ENCODE measurements at places on chromosomes 13 and 19.

DNA sequence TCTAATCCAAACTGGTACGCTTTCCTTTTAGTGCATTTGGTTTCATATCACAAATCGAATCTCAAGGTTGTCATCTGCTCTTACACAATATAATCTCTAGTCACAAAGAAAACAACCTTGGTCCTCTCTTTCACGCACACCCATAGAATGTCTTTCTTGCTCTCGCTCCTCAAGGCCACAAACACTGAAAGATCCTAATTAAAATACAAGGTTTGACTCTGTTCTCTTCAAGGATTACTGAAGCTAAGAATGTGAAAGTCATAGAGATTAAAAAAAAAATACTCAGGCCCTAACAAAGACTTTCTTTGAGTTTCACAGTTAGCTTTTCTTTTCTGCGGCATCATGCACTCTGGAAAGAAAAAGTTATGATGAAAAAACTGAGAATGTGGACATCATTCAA, 891.5 kb downstream of the EFNB2 start:
- no peak for DNase-seq

DNA sequence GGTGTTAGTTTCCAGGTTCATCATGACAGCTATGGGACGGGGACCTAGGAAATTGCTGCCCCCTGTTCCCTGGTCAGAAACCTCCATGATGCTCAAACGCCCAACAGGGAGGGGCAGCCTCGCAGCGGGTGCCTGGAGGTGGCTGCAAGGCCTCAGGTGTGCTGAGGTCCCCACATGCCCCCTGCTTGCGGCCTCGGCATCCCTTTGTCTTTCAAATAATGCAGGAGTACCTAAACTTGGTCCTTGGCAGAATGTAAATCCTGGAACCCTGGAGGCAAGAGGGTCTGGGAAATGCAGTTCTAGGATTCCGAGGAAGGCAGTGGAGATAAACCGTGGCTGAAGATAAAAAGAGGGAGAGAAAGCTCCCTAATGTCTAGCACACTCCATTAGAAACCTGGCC, 52.4 kb downstream of the SKA3 start:
- DNase-seq, result no peak

GRCh38 chr19:16458391-16459341, 13.1 kb downstream of the EPS15L1 start:
- no peak for DNase-seq

DNA sequence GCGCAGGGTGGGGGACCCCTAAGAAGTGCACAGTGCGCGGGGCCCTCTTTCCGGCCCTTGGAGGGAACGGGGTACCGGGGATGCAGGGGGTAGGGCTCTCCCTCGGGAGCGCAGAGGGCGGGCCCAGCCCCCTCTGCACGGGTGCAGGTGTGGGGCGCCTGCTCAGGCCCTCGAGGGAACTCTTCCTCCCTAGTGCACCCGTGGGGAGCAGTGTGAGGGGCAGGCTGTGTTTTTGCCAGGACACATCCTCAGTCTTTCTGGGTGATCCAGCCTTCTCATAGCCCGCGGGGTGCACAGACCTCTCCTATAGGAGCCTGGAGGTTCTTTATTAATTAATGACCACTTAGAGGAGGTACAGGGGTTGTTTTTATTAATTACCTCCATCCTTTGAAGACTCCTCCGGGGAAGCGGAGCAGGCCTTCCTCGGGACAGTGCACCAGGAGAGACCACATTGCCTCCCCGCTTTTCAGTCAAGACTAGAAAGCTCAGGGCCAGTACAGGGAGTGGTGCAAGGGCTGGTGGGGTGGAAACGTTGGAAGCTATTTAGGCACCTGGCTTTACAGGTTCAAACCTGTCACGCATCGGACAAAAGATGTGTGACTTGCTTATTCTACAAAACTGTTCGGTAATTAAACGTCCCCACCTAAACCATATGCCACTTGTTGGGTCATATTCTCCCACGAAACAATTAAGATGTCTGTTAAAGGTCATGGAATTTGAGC, 598 bp upstream of the GJB6 start:
- DNase-seq, result no peak
